Activated CD4-positive, alpha-beta T cell treated with anti-CD3 and anti-CD28 coated beads, Interleukin-2, Interleukin-4, amounts not matched to agents 100 ng/mL and 50 ng/mL, durations not matched to agents 16 hours and 8 hours (primary cell): ENCODE measurements at places on chromosomes 1 and 21.

GRCh38 chr1:9249534-9250410 lies 15.2 kb downstream of the H6PD start:
- DNase-seq: peak; percentile 32

DNA sequence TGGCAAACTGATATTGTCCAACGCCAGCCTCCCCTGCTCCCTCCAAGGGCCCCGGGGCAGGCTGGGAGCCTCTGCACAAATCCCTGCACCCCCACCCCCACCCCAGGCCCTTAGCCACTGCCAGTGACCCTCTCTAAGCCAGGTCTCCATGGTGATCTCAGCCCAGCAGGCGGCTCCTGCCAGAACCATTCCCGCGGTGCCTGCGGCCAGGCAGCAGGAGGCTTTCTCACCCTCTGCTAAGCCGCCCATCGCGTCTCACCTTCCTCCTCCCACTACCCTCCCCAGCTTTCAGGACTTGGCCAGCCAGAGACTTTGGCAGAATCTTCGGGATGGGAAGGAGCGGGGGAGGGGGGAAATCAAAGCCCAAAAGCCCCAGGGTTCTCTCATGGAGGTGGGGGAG lies 46.8 kb upstream of the WASF2 start:
- no peak for DNase-seq

DNA sequence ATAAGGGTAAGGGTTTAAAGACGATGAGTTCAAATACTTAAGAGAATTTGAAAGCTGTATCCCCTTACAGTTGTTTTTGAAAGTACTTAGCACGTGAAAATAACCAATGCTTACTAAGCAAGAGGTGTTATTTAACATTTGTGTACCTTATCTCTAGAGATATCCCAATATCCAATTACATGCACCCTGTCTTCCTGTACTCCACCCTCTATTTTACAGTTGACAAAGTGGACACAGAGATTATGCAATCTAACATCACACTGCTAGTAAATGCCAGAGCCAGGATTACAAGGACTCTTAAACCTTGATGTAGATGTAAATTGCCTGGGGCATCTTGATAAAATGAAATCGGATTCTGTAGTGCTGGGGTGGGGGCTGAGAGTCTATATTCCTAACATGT lies 72.0 kb downstream of the GDAP2 start:
- no peak for DNase-seq

GRCh38 chr1:40384413-40384762 lies 10.9 kb downstream of the SMAP2 start:
- DNase-seq: no peak

- DNase-seq: no peak
These were observed 57.7 kb upstream of the LRP8 start for GRCh38 chr1:53385276-53386225.

DNA sequence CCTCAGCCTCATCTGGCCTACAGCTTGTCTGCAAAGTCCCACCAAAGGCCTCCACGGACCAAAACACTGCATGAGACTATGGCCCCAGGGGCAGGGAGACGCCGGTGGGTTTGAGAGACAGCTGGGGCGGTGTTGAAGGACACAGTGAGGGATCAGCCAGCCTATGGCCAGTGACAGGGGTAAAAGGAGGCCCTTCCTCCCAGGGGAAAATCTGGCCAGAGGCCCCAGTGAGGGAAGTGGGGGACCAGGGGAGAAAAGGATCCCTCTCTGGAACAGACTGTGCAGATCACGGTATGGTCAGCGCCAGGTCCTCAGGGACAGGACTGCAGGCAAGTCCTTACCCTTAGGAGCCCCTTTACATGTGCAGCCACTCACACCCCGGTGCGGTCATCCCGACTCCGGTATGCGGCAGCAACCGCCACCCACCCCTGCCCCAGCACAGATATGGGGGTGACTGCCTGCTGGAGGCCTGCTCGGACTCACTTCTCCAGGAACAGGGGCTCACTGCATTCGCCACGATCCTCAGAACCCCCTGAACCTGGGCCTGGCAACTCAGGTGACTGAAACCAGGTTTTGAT lies 1.3 kb downstream of the CERS2 start:
- peak; percentile 16 for DNase-seq

DNA sequence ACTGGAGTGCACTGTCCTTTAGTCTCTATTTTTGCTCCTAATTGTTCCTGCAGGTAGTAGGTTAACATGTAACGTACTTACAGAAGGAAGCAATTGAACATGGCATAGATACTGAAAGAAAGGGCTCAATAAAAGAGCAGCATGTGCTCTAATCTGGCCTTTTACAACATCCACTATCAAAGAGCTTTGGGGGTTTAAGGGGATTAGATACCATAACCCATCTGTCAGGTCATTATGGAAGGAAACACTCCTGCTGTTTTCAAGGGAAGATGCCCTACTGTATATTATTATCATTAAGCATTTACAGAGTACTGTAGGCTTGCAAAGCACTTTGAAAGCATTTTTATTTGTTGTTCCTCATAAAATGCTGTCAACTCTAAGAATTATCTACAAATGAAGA lies 152.8 kb downstream of the TTLL7 start:
- DNase-seq: no peak

GRCh38 chr1:183687546-183688304 lies 34.6 kb upstream of the APOBEC4 start:
- DNase-seq: no peak

- DNase-seq: no peak
These were observed 1.2 kb upstream of the LHX9 start for GRCh38 chr1:197915862-197916499.

- DNase-seq: no peak
These were observed 1418.8 kb downstream of the MRPL39 start for GRCh38 chr21:24188506-24188905.

DNA sequence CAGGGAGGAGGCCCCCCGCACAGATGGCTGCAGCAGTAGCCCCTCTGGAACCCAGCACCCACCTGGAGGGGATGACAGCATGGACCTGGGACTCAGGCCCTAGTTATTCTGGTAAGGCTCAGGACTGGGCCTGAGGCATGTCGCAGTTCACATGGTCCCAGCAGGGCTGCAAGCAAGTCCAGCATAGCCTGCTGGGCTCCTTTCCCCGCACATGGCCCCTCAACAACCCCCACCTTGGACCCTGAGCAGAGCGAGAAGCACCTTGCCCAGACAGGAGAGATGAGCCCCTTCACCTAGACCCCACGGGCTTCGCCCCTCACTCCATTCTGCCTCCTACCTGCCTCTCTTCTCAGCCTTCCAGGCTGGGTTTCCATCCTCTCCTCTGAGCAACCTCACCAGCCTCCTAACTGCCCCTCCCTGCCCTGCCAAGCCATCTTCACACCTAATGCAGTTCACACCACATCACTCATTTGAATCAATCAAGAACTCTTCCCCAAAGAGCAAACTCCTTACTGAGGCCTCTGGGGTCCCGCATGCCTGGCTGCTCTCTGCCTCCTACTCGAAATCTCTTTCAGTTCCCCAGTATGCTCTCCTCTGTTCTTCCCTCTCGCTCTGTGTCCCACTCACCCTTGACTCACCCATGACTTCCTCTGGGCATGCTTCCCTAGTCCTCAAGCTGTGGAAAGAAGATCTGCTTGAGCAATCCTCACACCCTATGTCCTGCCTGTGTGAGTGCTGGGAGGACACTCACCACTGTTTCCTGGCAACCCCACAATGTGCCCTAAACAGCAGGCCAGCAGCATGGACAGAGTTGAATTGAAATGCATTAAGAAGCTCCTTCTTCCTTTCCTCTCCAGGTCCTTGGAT lies 9.4 kb upstream of the THEMIS2 start:
- no peak for DNase-seq

DNA sequence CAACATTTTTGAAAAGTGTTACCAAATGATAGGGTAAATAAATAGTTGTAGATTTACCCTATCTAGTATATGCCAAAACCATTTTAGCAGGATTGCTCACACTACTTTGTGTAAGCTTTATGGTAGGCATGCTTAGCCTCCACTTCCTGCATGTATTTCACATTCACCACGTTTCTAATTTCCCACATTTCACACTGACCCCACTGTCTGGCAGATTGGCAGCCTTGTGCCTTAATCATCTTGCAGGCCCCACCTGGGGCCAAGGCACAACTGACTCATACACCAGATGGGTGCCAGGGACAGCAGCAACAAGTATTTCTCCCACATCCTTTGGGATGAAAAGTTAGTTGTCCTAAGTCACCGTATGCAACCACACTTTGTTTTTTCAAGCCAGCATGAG lies 21.2 kb upstream of the CENPF start:
- DNase-seq: no peak

GRCh38 chr1:160656737-160657136 lies 9.9 kb upstream of the SLAMF1 start:
- DNase-seq: no peak

DNA sequence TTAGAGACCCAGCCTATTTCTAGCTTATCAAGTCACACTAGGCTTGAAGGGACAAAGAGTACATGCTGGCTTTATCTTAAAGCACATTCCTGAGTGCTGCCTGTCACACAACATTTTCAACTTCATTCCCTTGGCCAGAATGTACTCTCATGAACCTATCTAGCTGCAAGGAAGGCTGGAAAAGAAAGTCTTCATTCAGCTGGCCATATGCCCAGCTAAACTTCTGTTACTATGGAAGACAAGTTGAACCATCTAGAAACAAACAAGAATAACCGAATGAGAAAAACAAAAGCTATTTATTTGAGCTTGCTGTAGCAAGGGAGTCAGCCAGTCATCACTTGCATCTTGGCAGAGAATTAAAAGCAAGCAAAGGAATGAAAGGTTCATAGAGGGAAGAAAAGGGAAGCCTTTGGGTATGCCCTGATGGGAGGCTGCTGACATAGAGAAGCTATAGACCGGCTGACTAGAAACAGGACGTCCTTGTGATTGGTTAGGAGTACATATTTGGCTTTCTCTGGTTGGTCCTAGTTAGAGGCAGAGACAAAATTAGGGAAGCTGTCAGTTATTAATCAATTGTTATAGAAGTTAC lies 108.4 kb downstream of the NEK7 start:
- no peak for DNase-seq

GRCh38 chr1:154330669-154331068 lies 5.3 kb downstream of the ATP8B2 start:
- DNase-seq: no peak

DNA sequence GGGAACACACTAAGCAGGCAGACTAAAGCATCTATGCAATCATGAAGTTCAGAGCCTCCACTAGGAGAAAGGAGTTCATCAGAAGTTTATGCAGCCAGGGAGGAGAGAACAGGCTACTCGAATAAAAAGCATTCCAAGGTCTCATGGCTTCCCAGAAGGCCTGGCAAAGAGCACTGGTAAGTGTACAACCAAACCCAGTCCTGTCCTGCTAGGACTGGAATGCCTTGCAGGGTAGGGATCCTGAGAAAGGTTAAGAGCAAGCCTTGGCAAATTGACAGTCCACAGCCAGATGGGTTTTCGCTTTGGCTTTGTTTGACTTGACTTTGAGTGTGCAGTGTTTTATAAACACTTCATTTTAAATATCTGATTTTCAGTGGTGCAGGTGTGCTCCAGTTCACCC lies 133.6 kb upstream of the ATP1B1 start:
- no peak for DNase-seq

GRCh38 chr1:151594143-151594625 lies 17.7 kb upstream of the SNX27 start:
- peak; percentile 83 for DNase-seq

- no peak for DNase-seq
These were observed 15.1 kb downstream of the PCP4 start for GRCh38 chr21:39882151-39882838.

DNA sequence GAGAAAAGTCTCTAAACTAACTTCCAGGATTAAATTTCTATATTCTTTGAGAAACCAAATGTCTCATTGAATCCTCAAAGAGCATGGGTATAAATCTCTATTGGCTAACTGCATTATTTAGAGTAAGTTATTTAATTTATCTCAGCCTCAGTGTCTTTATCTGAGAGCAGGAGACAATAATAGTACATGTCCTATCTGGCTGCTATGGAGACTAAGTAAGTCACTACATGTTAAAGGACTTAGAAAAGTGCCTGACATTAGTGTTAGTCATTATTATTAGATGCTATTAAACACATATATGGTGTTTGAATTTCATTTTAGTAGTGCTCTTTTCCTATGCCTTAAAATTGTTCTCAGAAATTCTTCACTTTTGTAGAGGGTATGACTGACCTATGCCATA lies 505.2 kb downstream of the NEGR1 start:
- DNase-seq: no peak

DNA sequence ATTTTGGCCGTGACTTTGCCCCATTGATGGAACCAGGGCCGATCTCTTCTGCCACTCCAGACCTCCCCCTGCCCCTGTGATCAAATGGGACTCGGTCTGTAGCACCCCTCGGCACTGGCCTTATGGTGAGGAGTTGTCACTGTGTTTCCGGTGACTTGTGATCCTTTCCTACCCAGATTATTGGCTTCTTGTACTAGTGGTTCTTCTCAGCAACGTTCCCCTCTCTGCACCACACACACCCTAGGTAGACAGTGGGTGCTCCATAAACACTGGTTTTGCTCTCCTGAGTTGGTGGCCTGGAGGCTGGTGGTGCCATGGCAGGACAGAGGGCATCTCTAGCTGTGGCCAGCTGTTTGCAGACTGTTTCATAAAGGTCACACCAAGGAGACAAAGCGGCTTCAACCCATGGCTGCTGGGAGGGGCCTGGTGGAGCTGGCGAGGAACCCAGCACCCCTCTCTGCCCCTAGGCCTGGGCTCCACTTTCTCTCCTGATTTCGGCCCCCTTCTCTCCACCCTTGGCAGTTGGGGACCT lies 50.7 kb downstream of the DHRS3 start:
- DNase-seq: no peak

DNA sequence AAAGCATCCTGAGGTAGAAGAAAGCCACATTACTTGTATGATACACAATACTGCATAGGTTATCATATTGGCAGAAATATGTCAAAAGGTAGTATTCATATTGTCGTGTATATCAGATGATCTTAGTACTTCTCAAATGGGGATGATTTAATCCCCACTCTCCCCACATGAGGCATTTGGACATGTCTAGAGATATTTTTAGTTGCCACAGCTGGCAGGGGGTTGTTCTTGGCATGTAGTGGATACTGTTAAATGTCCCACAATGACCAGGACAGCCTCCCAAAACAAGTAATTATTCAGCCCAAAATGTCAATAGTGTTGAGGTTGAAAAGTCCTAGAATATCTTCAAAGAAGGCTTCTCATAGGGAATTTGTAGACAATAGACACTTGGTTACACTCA lies 162.8 kb downstream of the NEGR1 start:
- DNase-seq: no peak

DNA sequence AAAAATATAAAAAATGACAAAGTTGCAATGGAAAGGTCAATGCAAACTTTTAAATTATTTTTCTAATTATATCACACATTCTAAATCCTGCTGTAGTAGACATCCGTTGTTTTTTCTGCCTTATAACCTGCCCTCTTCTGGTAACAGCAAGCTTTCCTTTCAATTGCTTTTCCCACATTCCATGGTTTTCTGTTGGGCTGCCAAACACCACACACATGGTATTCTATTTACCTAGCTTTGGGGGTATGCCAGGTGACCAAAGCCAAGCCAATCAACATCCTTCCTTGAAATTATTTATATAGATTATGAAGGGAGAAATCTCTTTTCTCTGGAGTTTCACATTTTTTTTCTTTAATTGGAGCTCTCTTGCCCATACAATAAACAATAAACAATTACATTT lies 3.4 kb upstream of the LAMC1 start:
- DNase-seq: no peak

- DNase-seq: no peak
These were observed 674.4 kb downstream of the KIF26B start for GRCh38 chr1:245829194-245829593.

GRCh38 chr1:18190598-18190997 lies 83.0 kb downstream of the IGSF21 start:
- DNase-seq: no peak
